ENCODE measurements at places on chromosomes 11 and 22.

- no peak for DNase-seq
Observed at GRCh38 chr11:90134478-90135003, at the start of gene NAALAD2. TSS of gene NAALAD2 (plus strand) at chr11:90134663. CDS start at chr11:90134759, 96 bp downstream.

DNA sequence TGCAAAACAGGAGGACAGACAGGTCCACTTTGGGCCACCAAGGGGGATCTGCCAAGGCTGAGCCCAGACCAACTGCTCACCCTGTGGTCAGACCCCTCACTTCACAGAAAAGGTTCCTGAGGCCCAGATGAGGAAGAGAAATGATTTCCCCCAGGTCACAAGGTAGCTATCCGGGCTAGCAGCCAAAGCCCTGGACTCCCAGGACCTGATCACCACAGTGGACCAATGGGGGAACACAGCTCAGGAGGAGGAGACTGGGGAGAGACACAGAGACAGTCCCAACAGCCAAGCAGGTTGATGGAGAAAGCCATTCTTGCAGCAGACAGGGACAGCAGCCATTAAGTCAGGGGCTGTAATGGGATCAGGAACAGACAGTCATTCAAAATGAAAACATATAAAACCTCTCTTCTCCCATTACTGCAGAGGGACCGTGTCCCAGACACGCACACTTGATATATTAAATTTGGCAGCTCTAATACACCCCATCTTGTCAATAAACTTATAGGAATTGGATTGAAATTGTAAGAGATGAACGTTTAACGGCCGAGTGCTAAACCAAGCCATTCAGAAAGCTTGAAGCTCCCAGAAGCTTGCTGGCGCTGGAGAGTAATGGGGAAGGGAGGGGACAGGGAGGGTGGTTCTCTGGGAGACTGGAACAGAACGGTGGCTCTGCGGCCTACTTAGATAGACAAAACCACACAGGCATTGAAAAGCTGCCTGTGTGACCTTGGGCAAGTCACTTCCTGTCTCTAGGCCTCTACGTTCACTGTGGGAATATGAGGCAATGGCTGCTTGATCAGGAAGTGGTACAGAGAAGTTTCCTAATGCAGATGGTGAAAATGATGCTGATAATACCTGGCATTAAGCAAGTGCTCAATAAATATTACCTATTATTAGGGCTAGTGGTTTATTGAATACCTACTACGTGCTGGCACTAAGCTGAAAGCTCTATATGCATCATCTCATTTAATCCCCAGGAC lies 16.0 kb downstream of the ZMAT5 start:
- DNase-seq = no peak

GRCh38 chr11:1487091-1487850 lies 692 bp upstream of the MOB2 start:
- no peak for DNase-seq

GRCh38 chr22:31872209-31872608 lies 72.1 kb upstream of the YWHAH start:
- no peak for DNase-seq

DNA sequence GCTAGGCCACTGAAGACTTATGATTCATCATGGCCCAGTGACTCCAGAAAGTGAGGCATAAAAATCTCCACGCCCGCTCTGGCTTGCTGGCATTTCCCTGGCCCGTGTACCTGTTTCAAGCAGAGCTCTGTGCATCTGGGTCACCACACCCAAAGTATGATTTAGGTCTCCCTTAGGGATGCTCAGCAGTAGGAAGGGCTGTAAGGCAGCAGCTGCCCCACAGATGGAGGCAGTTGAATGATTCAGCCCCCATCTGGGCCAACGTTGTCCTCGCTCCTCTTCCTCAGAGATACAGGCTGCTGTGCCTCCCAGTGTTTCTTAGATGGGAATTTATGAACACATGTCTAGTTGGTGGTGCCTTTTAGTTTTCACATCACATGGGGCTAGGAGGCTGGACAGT lies 21.6 kb downstream of the GPR83 start:
- DNase-seq = no peak

- no peak for DNase-seq
Observed at GRCh38 chr22:19809741-19810140, 44.9 kb downstream of the GNB1L start.

DNA sequence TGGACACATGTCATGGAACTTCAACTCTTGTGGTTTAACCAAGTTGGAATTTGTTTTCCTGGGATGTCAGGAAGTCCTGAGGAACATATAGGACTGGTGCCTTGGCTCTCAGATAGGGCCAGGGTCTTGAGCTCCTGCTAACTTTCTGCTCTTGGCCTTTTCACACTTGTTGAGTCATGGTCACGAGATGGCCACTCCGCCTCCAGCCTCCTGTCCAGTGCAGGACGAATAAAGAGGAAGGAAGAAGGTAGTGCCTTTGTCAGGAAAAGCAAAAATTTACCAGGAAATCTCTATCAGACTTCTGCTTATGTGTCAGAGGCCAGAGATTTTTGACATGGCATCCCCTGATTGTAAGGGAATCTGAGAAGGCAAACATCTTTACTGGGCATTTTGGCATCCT lies 89.1 kb upstream of the ARHGAP20 start:
- no peak for DNase-seq

GRCh38 chr11:28243061-28243460 lies 134.9 kb downstream of the METTL15 start:
- DNase-seq = no peak

DNA sequence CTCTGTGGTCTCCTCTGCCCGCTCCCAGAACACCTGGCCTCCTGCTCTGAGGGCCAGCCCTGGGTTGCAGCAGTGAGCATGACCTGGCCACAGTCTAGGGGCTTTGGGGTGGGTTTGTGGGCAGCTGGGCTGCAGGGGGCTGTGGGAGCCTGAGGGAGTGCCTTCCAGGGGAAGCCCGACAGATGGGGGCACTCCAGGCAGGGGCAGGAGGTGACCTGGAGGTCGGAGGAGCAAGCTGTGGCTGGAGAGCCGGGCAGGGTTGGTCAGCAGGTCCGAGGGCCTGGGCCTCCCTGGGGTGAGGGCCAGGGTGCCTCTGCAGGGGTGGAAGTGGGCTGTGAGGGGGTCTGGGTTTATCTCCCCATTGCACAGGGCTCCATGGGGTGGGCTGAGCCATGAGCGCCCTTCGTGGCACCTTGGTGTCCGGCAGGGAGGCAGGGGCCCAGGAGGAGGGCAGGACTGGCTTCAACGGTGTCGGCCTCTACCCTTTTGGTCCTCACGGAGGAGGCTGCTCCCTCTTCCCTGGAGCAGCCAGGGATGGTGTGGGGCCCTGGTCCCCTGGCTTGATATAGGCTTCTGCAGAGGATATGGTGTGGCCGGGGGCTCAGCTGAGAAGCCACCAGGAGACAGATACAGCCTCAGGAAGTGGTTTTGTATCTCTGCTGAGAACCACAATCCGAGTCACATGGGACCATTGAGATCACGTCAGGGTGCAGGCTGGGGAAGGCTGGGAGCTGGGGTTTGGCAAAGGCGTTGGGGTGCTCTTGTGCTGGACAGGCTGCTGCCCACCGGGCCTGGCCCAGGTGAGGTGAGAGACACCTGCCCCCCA lies 22.3 kb downstream of the KCNQ1 start:
- no peak for DNase-seq

DNA sequence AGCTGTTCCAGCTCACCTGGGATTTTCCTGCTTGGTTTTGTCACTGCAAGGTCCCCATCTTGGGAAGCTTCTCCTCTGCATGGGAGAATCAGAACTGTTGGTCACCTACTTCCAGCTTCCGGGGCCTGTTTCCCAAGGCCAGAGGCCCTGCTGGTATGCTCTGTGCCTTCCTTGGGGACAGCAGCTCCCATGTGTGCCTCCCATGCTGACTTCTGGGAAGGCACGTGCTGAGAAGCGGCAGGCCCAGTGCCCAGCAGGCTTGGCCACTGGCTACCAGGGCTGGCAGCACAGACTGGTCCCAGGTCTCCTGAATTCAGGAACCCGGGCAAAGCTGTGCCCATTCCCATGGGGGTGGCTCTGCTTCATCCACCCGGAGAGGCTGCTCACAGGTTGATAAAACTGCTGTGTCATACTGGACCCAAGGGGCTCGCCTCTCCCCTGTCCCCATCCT lies 33.8 kb downstream of the MYEOV start:
- no peak for DNase-seq

DNA sequence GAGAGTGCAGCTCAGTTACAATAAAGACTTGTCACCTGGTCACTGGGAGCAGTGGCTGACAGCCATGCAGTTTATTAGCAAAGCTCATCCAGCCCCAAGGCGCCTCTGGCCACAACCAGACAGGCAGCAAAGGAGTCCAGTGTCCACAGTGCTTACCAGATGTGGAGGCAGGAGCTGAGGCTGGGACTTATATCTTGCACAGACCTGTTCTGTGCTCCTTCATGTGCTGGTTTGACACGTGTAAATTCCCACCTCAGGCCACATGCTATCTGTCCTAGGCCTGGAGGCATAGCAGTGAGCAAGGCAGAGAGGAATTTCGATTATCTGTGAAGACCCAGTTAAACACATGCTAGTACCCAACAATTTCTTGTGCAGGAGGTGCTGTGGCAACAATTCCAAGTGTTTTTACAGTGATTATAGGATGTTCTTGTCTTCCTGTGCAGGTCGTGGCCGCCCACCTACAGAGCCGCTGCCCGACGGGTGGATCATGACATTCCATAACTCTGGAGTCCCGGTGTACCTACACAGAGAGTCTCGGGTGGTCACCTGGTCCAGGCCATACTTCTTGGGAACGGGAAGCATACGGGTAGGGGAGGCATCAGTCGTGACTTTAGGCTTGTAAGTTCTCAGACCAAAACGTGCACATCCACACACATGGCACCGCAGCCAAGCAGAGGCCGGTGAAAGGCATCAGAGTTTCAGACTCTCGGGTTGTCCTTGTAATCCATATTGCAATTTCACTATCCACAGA lies 9.4 kb downstream of the DGCR8 start:
- no peak for DNase-seq

GRCh38 chr11:70175236-70175698 lies 27.8 kb upstream of the FADD start:
- DNase-seq = no peak

DNA sequence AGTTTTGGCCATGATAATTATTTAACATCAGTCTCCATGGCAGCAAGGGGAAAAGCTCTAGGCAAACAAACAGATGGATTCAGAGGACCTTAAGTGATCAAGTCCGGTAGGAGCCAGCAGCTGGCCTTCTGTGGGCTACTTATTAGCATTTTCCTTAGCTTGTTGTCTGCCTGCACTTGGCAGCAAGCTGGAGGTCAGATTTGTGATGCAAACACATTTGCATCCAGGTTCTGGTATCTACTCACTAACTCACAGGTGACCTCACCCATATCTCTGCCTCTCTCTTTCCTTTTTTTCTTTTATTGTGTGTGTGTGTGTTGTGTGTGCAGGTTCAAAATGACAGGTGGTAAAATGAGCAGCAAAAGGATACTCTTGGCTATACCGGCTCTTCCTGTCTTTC lies 32.3 kb downstream of the ARHGAP42 start:
- no peak for DNase-seq

DNA sequence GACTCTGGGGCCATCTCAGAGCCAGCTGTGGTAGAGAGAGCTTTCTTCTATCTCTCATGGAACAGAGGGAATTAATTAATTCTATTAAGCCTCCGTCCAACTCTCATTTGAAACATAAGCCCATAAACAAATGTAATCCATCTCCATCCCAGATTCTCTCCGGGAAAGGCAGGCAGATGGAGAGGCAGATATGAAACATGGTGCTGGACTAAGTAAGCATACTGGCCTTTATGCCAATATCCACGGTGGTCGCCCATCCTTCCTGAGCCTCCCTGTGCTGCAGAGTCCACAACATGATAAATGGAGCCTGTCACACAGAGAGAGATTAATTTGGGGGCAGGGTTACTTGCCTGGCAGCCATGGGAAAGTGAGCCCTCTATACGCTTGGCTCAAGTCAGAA lies 44.8 kb downstream of the PRR5L start:
- no peak for DNase-seq

DNA sequence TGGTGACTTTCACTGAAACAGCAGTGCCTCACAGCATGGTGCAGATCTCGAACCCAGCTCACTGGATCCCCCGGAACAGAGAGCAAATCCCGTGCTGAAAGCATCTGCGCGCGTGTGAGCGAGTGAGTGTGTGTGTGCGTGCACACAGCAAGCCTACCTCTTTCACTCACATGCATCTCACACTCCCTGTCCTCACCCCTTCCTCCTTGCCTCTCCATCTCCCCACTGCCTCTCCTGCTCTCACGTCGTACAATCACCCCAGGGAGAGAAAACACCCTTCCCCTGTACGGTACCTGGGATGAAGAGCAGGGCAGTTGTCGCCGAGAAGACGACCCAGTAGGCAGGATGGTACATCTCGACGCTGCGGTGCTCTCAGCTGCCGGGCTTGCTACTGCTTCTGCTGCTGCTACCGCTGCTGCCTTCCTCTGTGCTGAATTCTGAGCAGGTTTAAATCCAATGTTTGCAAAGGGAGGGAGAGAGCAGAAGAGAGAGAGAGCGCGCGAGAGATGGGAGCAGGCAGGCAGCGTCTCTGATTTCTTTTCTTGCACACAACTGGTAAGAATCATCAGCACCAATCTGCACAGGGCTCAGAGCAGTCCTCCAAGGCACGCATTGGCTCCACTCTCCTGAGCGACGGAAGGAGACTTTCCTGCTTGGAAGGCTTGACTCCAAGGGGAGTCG lies at the start of gene OPCML:
Gene OPCML (minus strand): TSS at position 531 of the 681 bp plus-strand sequence.
- DNase-seq = no peak

DNA sequence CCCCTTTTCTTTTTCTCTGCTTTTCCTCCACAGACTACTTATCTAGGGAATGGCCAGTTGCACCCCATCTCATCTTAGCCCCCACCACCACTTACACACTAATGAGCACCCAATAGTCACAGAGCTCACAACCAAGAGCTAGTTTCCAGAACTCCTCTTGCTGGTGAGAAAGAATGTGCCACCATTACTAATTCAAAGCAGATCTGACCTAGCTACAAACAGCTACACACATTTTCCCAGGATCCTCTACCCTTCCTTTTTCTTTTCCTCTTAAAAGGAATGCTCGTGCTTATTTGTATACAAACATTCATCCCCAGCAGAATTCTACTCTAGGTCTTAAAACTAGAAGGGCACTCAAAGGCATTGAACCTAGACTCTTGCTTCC lies 136.8 kb downstream of the CD44 start:
- DNase-seq = no peak

DNA sequence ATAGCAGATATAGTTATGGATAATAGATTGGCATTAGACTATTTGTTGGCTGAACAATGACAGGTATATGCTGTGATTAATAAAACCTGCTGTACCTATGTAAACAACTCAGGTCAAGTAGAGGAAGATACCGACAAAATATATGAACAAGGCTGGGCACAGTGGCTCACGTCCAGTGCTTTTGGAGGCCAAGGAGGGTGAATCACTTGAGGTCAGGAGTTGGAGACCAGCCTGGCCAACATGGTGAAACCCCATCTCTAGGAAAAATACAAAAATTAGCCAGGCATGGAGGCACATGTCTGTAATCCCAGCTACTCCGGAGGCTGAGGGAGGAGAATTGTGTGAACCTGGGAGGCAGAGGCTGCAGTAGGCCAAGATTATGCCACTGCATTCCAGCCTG lies 14.0 kb upstream of the CHKA start:
- DNase-seq = no peak

Measured in activated T-cell treated with anti-CD3 and anti-CD28 coated beads, Interleukin-2, amount 50 U/mL, for 4 hours (primary cell).